Endothelial cell (in vitro differentiated cells): ENCODE measurements at places on chromosomes 3 and 15. TPM values are rescaled to one million over a fixed set of nuclear protein-coding genes. Genes with fewer than 3 reads are reported as not detected.

GRCh38 chr3:74267588-74268184 is 346.8 kb downstream of the CNTN3 start:
- peak; percentile 40 for DNase-seq

GRCh38 chr15:97947465-97948260 is 12.8 kb upstream of the ARRDC4 start:
- DNase-seq, result no peak

GRCh38 chr3:128307781-128308469 is 154.6 kb downstream of the EEFSEC start:
- DNase-seq, result no peak

- no peak for DNase-seq
These were observed 99.9 kb downstream of the GMPS start for GRCh38 chr3:155970398-155970797.

DNA sequence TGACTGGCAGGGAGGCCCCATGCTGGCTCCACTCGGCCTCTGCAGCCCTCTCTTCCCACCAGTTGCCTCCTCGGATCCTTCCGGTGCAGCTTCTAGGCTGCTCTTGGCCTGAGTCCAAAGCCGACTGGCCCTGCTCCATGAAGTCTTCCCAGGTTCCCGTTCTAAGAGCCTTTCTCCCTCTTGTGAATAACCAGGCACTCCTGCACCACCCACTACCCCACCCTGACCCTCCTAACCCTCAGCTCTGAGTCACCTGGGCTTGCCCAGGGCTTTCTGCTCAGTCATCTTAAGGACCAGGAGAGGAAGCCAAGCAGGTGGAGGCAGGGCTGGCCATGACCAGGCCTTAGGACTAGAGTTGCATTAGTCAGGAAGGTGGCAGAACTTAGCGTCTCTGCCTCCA is 28.1 kb upstream of the CNBP start:
- DNase-seq, result no peak

DNA sequence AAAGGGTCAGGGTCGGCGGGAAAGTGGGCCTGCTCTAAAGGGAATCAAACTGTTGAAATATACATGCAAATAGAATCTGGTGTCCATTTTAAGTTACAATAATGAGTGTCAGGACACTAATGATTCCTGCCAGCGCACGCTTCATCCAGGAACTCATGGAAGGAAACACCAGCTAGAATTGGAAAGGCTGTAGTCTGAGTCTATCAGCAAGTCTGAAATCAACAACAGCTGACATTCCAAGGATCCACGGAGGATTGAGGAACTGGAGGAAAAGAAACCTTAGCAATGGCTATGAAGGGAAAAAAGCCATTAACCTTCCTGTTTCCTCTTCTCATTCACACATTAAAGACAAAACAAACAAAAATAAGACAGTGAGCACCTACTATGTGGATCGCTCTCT is 1063.1 kb downstream of the NTRK3 start:
- no peak for DNase-seq

DNA sequence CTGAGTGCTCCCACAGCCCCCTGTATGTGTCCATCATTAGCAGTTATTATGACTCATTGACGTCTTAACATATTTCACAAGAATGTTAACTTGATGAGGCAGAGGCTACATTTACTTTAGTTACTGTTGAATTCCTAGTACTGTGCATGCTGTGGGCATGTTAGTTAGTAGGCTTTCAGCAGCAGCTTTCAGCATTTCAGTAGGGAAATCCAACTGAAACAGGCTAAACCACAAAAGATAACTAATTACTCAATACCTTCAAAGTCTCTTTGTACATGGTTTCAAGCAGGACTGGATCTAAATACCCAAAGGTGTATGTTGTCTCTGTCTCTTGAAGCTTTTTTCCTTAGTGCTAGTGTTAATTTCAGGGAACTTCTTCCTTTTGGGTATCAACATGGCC is 229.9 kb upstream of the SUCLG2 start:
- DNase-seq, result no peak

GRCh38 chr15:100204211-100204610 is 137.6 kb downstream of the ADAMTS17 start:
- DNase-seq, result no peak

DNA sequence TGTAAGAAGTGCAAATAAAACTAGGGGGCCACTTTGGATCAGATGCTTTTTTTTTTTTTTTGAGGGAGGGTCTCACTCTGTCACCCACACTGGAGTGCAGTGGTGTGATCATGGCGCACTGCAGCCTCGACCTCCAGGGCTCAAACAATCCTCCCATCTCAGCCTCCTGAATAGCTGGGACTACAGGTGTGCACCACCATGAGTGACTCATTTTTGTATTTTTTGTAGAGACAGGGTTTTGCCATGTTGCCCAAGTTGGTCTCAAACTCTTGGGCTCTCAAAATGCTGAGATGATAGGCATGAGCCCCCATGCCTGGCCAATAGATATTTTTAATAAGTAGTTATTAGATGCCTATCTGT is 20.8 kb downstream of the CCR1 start:
- DNase-seq, result no peak

DNA sequence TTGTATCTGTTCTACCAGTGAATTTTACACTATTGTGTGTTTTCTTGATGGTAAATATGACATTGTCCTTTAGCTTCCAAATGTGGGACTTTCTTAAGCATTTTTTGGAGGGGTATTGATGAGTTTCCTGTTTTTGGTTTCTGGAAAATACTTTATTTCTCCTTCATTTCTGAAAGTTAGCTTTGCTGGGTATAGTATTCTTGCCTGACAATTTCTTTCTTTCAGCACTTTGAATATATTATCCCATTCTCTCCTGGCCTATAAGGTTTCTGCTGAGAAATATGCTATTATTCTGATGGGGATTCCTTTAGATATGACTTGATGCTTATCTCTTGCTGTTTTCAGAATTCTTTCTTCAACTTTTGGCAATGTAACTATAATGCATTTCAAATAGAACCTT is 15.4 kb upstream of the ATP2C1 start:
- DNase-seq, result no peak

DNA sequence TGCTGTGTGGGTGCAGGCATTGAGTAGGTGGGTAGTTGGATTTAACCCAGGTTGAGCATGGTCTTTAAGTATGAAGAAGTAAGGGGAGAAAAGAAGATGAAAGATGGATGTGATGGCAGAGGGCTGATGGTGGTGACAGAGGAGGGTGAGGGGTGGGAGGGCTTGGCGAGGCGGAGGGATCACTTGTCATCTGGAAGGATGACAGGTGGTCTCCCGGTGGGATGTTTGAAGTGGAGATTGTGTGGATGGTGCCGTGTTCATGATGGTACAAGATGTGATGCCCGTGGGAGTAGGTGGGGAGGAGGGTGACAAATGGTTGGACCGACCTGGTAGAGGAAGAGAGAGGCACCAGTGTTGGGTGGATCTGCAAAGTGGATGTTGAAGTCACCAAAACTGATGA is 208.8 kb downstream of the RPLP1 start:
- no peak for DNase-seq

DNA sequence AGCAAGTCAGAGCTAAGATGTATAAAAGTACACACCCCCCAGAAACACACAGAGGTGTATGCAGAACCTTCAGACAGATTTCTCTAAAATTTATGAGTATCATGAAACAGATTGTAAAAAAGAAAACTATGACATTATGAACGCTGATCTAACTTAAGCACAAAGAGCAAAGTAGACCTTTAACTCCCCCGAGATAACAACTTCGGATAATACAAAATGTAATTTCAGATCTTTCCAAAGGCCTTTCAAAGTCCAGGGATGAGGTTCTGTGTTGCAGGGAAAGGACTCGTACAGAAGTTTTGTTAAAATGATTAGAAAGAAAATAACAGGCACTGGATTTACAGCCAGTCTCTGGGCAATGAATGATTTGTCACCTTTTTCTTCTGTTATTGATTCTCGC is 92.8 kb upstream of the FGF12 start:
- no peak for DNase-seq

GRCh38 chr15:75095594-75095993 is 72.2 kb downstream of the PPCDC start:
- DNase-seq, result no peak

DNA sequence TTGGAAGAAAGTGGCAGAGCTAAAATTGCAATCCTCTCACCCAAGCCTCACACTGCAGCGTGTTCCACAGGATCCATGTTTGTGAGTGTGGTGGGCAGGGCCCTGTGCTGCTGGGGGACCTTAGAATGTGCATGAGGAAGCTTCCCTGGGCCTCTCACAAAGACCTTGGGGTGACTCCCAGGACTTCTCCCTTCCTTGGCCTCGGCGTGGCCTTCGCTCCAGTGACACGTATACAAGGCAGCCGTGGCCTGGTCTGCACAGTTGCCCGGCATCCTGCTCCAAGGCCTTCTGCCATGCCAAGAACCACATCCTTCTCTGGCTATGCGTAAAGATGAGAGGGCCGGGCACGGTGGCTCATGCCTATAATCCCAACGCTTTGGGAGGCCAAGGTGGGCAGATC is 196.4 kb downstream of the UACA start:
- no peak for DNase-seq

DNA sequence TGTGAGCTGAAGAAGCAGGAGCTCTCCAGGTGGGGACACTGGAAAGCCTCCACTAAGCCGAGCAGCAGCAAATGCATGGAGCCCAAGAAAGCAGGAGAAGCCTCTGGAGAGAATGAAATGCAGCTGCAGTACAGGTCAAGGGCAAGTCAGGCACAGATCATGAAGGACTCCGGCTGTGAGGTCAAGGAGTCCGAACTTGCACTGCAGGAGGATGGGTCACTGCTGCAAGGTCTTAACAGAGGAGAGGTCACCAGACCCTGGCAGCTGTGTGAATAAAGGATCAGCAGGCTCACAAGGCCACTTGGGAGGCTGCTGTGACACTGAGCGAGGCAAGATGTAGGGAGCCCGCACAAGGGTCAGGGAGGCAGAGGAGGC is 24.7 kb upstream of the SLC41A3 start:
- no peak for DNase-seq

DNA sequence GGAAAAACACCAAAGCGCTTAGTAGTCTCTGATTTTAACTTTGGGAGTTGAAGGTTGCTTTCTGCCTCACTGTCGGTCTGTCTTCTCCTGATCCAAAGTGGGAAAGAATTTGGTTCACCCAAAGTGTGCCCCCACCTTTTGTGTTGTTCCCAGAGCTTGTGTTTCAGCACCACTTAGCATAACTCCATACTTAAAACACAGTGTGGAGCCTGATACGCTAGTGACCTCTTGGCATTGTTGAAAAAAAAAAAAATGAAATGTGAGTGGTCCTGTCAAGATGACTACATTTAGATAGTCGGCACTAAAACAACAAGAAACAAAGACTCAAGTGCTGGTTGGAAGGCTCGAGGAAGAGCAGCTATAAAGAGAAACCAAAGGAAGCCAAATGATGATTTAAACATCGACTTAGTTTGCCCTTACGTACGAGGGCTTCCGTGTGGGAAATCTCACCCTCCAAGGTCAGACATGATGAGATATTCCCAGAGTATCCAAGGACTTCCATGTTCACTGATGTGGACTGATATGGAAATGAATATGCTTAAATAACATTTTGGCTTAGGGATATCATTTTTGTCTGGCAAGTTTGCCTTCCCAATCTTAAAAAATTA is 178.8 kb downstream of the MEIS2 start:
- DNase-seq, result no peak

GRCh38 chr3:168847291-168847883 is 751.7 kb upstream of the GOLIM4 start:
- peak; percentile 14 for DNase-seq

DNA sequence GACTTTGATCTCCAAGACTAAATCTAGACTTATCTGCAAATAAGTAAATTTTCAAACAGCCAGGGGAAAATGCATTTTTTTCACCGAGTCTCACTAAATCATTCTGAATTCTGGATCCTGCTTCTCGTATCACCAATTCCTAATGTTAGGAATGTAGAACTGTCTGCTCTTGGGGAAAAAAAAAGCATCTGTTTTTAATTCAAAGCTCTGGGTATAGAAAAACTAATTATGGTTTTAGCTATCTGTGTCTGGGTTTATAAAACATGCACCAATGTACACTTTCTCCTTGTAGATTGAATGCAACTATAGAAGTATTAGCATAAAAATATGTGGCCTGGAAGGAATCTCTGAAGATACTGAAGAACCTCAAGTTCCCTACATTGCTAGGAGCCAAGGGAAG is 4.8 kb upstream of the CDAN1 start:
- DNase-seq, result no peak

DNA sequence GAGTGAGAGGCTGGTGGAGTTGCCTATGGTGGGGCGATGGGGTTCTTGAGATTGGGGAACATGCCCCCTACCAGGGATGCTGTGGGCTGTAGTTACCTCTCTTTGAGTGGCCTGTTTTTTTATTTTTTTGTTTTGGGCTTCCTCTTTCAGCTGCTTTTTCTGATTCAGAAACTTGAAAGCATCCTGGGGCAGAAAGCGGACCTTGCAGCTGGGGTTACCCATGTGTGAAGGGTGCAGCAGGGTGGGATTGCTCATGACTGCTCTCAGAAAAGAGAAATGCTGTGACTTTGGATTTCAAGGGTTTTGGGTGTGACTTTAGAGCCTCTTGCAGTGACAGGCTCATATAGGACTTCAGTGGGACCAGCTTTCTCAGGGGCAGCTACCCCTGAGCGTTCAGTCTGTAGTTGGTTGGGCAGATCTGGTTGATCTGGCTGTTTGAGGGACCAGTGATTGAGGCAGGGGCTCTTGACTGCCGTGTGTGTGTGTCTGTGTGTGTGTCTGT is 1.8 kb downstream of the LIMD1 start:
- DNase-seq, result no peak

- DNase-seq, result no peak
These were observed 537.6 kb upstream of the UBE2E2 start for GRCh38 chr3:22665528-22665927.

- no peak for DNase-seq
These were observed 500.6 kb downstream of the SI start for GRCh38 chr3:164577667-164578210.

GRCh38 chr3:183537295-183537730 is 18.2 kb downstream of the KLHL6 start:
- DNase-seq, result no peak

CD200R1 gene
- total RNA-seq, result 0.18 TPM

NR1I2 gene
- total RNA-seq, result 0.23 TPM

SPG11 gene
- total RNA-seq, result 37.1 TPM

MAP6D1 gene
- total RNA-seq, result 0.90 TPM
